CD8-positive, alpha-beta memory T cell (primary cell): ENCODE measurements at places on chromosomes 7 and 10.

GRCh38 chr7:116632384-116632783 is 39.6 kb upstream of the MET start:
- no peaks in the 10 kb centered on the region for H3K27me3 ChIP-seq
- H3K4me1 ChIP-seq = no peaks in the 10 kb centered on the region
- no peak overlapping the region for H3K27ac ChIP-seq

DNA sequence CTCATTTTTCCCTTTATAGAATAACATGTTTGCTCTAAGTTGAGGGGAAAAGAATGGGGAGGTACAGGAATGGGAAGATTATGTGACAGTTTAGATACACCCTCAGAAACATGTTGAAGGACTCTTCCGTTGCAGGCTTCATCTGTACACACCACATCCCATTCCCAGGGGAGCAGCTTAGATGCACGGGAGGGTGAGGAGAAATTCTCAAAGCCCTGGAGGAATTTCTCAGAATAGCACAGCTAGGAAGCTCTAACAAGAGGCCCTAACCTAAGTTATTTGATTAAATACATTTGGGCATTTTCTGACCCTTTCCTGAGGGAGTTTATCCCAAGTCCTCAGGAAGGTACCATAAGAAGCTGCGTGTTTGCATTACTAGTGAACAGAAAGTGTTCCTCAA is 660.2 kb upstream of the IGFBP3 start:
- no peaks in the 10 kb centered on the region for H3K36me3 ChIP-seq
- H3K27me3 ChIP-seq = no peaks in the 10 kb centered on the region
- no peak overlapping the region for H3K27ac ChIP-seq

- no peaks in the 10 kb centered on the region for H3K27me3 ChIP-seq
- peaks cover 49% of the 10 kb centered on the region for H3K4me1 ChIP-seq
- DNase-seq = no peak
- no peaks in the 10 kb centered on the region for H3K36me3 ChIP-seq
Measured at GRCh38 chr10:6055929-6056328, 6.2 kb downstream of the IL2RA start.

GRCh38 chr7:98215561-98216495 is 4.6 kb downstream of the BHLHA15 start:
- H3K36me3 ChIP-seq = no peaks in the 10 kb centered on the region
- H3K27ac ChIP-seq = no peak overlapping the region
- no peaks in the 10 kb centered on the region for H3K4me1 ChIP-seq
- H3K4me3 ChIP-seq = no peak overlapping the region
- no peak for DNase-seq

GRCh38 chr7:16847381-16847860 is 34.4 kb downstream of the AGR3 start:
- no peaks in the 10 kb centered on the region for H3K4me1 ChIP-seq
- H3K4me3 ChIP-seq = no peak overlapping the region

- no peak overlapping the region for H3K4me3 ChIP-seq
- no peak for DNase-seq
- H3K36me3 ChIP-seq = no peaks in the 10 kb centered on the region
- no peak overlapping the region for H3K27ac ChIP-seq
Measured at GRCh38 chr10:71312811-71313789, 6.0 kb upstream of the SLC29A3 start.

DNA sequence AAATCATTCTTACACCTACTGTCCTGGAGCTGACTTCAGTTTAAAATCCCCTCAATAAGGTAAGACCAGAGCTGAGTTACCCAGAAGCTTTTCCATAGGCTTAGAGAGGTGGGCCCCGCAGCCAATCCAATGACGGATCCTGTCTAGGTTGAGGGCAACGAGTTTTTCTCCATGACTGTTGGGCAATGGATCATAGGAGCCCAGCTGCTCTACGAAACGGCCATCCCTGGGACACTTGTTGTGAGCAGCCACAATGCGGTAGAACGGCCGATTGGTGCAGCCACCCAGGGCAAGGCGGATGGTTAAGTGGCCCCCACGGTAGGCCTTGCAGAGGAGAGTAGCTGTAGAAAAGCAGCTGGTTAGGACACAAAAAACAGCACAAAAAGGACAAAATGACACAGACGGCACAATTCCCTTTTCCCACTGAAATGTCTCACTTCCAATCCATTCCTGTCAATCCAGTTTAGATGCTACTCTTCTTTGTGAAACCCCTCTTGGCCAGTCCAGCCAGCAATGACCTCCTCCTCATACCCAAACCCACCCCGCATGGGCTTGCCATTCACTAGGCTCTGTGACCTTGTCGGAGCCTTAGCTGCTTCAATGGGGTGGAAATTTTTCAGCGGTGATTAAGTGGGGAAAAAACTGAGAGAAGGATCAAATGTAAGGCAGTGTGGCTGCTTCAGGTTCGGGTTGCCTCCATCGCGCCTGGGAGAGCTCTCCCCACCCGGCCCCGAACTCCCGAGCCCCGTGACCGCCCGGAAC is 580 bp downstream of the MRPS16 start:
- no peaks in the 10 kb centered on the region for H3K27me3 ChIP-seq
- H3K4me3 ChIP-seq = peak overlapping the region; percentile 90
- H3K36me3 ChIP-seq = no peaks in the 10 kb centered on the region
- DNase-seq = no peak
- H3K4me1 ChIP-seq = peaks cover 38% of the 10 kb centered on the region
- peak overlapping the region; percentile 92 for H3K27ac ChIP-seq

DNA sequence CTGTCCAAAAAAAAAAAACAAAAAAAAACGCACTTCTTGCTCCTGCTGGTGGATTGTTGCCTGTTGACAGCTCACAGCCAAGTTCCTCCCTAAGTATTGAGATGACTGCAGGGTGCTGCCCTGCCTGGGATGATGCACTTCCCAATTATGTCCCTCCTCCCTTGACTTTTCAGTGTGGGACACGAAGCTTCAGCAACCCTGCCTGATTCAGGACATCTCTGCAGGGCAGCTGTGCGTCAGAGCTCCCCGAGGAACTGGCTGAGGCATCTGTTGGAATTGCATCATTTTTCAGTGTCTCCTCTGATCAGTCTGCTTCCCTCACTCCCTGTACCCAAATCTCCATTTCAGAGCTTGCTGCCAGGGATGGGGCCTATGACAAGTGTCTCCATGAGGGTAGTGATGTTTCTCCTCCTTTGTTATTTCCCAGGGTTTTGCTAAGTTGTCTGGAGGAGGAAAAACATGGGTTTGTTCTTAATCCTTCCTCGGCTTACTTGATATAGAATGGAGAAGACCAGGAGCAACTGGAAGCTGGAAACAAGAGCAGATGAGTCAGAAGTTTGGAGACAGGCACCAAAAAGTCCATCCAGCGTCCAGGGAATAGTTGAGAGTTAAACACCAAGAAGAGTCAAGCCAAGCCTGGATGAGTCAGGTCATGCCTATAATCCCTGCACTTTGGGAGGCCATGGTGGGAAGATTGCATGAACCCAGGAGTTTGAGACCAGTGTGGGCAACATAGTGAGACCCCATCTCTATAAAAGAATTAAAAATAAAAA is 355.1 kb downstream of the GALNT17 start:
- no peak overlapping the region for H3K4me3 ChIP-seq
- DNase-seq = no peak

DNA sequence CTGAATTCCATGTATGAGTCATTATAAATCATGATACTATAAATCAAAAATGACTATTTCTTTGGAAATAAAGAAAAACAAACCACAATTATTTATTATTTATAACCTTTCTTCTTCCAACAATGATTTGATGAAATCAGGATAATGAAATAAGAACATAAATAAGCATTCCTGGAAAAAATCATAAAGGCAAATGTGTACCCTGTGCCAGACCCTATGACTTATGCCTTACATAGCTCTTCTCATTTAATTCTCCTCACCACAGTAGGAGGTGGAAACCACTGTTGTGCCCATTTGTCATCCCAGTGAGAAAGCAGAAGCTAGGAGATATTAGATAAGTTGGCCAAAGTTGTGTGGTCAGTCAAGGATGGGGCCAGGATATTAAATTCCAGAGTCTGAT is 255.1 kb downstream of the DOCK4 start:
- DNase-seq = no peak
- H3K36me3 ChIP-seq = no peaks in the 10 kb centered on the region
- H3K4me1 ChIP-seq = no peaks in the 10 kb centered on the region
- H3K4me3 ChIP-seq = no peak overlapping the region
- H3K27me3 ChIP-seq = no peaks in the 10 kb centered on the region

- no peak overlapping the region for H3K27ac ChIP-seq
- no peak for DNase-seq
- H3K27me3 ChIP-seq = no peaks in the 10 kb centered on the region
- H3K4me1 ChIP-seq = no peaks in the 10 kb centered on the region
- no peak overlapping the region for H3K4me3 ChIP-seq
Measured at GRCh38 chr10:66746711-66747110, 179.1 kb upstream of the LRRTM3 start.

DNA sequence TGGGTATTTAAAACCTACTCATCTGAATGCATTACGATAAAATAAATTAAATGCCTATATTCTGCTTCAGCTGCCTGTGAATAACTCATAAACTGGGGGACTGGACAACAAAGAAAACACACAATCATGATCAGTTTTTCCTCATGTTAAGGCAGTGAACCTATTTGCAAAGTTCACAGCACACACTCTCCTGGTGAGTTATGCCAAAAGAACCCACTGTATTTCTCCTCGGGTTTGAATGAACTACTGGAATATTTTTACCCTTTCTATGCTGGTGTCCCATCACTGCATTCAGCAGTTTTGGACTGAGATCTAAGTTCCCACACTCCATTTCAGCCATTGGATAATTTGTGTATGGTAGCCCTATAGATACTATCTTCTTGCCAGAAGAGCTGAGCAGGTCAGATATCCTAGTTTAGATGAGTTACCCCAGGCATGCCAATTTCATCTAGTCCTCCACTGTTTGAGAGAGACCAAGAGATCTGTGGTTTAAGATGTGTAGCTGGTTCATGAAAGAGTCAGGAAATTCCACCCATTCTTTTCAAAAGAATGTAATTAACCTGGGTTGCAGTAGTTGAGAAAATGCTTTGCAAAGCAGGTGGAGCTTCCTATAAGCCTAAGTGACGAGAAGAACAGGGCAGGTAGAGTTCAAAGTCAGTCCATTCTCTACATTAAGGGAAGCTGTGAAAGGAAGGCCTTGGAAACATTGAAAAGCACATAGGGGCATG is 101.7 kb downstream of the PLXDC2 start:
- H3K4me1 ChIP-seq = no peaks in the 10 kb centered on the region
- no peak overlapping the region for H3K4me3 ChIP-seq
- DNase-seq = no peak

DNA sequence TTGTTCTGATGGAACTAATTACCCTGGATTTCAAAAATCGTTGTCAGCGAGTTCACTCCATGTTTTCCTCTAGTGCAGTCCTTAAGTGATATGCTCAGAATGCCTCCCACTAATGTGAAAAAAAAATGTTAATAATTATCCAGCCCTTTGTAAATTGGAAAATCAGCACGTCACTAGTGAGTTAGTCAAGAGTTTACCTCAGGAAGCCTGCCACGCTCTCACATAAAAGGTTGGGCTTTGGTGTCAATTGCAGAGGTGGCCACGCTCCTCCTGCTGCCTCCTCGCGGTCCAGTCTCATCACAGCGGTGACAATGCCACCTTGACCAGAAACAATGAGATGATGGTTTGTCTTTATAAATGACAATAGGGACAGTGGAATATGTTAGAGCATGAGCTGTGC is 22.5 kb downstream of the UPP1 start:
- H3K4me1 ChIP-seq = peaks cover 13% of the 10 kb centered on the region
- H3K27ac ChIP-seq = no peak overlapping the region
- peaks cover 19% of the 10 kb centered on the region for H3K36me3 ChIP-seq
- H3K4me3 ChIP-seq = no peak overlapping the region

DNA sequence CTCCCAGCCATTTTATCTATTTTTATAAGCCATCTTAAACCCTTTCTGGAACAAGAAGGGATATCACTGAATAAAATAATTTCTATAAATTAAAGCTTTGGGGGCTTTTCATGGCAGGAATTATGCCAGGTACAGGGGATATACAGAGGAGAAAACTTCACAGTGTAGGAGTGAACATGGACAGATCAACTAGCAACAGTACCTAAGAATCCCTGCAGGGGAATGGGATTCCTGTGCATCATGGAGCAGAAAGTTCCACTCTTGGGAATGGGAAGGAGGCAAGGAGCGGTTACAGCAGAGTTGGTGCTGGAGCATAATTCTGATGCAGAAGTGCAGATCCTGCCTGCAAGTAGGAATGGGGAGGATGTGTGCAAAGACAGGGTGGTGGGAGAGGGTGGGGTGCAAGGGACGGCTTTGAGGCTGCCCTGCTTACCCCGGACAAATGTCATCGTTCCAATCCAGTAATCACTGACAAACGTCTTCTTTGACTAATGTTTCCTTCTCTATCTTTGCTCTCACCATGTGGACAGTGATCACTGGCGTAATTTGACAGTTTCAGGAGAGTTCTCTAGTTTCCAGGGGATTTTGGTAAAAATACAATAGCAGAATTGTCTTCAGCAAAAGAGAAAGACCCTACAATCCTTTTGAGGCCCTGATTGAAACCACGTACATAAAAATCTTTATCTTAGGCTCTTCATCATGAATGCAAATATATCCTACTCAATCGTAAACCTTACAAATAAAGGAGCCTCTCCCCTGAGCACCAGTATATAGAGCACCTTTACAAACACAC is 196.7 kb downstream of the HECW1 start:
- DNase-seq = no peak
- H3K4me1 ChIP-seq = no peaks in the 10 kb centered on the region
- H3K36me3 ChIP-seq = no peaks in the 10 kb centered on the region
- no peaks in the 10 kb centered on the region for H3K27me3 ChIP-seq
- H3K27ac ChIP-seq = no peak overlapping the region
- H3K4me3 ChIP-seq = no peak overlapping the region

DNA sequence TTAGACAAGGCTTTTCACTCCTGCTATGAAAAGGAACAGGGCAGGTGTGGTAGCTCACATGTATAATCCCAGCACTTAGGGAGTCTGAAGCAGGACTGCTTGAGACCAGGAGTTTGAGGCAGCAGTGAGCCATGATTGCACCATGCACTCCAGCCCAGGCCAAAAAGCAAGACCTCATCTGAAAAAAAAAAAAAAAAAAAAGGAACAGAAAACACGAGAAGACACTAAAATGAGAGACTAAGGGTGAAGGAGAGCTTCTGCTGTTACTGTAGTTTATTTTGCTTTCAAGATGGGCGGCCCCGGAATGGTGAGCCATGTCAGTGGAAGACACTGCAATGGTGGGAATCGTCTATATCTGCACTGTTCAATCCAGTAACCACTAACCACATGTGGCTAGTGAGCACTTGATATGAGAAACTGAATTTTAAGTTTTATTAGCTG is 9.9 kb downstream of the PIP4K2A start:
- no peak overlapping the region for H3K4me3 ChIP-seq
- no peaks in the 10 kb centered on the region for H3K27me3 ChIP-seq
- DNase-seq = no peak
- H3K4me1 ChIP-seq = peaks cover 96% of the 10 kb centered on the region

GRCh38 chr10:125692601-125693523 is 9.9 kb upstream of the TEX36 start:
- no peak for DNase-seq
- no peaks in the 10 kb centered on the region for H3K36me3 ChIP-seq
- no peaks in the 10 kb centered on the region for H3K4me1 ChIP-seq
- H3K27me3 ChIP-seq = peaks cover 3% of the 10 kb centered on the region
- H3K27ac ChIP-seq = no peak overlapping the region

GRCh38 chr7:135290594-135290993 is 57.0 kb downstream of the STRA8 start:
- no peak overlapping the region for H3K4me3 ChIP-seq
- DNase-seq = no peak
- no peaks in the 10 kb centered on the region for H3K27me3 ChIP-seq
- H3K27ac ChIP-seq = no peak overlapping the region
- no peaks in the 10 kb centered on the region for H3K4me1 ChIP-seq
- no peaks in the 10 kb centered on the region for H3K36me3 ChIP-seq
